ENCODE measurements at places on chromosomes 16 and 17.

- no peak for DNase-seq
Observed at GRCh38 chr17:49787884-49788477, 500 bp upstream of the KAT7 start.

DNA sequence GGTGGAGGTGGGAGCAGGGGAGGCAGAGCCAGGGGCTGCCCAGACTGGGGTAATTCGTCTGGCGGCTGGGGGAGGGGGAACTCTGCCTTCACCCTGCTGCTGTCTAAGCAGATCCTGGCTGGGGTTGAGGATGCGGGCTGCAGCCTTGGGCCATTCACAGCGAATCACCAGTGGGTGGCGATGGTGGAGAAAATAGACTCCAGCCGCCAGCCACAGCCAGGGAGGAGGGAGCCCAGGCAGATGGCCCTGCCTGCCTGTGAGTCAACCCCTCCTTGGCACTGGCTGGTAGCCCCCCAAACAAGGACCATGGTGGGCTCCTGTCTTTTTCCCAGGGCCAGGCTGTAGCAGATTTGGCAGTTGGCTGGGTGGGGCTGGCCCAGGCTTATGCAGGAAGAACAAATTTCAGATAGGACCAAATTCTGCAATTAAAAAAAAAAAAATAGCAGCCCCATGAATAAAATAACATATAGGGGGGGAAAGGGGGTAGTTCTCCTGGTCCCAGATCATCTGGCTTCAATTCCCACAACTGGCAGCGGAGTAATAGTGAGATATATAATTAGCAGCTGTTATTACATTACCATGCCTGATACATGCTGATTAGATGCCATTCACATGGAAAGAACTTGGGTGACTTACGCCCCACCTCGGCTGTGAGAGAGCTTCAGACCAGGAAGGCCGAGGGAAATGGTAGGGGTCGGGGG is 41.5 kb upstream of the CDH5 start:
- DNase-seq = peak; percentile 49

DNA sequence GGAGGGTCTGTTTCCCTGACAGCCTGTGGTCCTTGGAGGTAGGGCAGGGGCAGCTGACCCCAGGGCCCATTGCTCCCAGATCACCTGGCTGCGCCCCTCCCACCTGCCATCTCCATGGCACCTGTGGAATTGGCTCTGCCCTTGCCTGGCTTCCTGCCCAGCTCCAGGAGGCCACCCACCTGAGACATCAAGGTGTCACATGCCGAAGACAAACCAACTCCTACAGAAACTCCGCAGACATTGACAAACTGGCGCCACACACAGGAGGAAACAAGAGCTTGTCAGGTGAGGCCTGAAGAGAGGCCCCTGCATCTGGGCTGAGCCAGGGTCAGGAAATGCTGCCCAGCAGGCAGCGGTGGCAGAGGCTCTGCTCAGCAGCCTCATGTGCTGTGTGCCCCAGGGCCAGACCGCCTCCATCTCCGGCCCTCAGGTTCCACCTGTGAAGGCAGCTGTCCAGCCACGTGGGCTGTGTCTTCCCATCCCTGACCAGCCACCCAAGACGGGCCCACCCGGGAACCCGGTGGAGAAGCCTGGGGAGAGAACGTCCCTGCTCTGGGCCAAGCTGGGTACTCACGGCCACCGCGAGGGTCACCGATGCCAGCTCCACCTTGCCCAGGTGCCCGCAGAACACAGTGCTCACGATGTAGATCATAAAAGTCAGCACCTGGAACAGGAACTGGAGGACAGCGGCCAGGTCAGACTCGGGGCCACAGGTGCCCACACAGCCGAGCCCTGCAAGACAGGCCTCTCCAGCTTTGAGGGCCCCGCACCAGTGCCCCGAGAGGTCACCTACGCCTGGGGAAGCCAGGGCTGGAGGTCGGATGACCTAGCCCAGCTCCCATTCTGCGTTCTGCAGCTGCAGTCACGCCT is 1.6 kb downstream of the SLC47A2 start:
- DNase-seq = no peak

DNA sequence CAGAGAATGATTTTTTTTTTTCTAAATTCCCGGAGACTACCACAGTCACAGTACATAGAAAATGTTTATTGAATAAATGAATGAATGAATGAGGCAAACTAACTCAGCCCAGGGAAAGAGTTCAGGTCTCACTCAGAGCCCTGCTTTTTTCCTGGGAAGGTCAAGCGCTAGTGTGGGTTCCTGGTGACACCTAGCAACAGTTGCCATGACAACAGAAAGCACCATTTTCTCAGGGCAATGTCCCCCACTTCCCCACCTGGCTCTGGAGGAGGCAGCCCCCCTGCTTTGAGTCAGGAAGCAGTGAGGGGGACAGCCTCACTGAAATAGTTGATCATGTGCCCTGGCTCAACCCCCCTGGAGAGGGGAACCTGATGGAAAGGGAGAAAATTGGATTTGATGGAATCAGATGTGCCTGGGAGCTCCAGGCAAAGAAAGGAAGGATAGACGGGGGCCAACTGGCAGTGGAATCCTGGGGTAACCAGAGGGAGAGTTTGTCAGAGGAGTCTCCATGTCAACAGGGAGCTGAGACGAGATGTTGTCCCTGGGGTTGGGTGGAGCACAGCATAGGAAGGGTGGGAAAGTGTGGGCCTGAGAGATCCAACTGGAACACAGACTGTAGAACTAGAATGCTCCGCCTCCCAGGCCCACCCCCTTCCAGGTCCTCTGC is 242.2 kb upstream of the CCL2 start:
- DNase-seq = no peak

GRCh38 chr17:43860077-43860725 is 13.2 kb downstream of the CD300LG start:
- DNase-seq = no peak

GRCh38 chr17:65459677-65460347 is 101.6 kb downstream of the AXIN2 start:
- no peak for DNase-seq

Measured in hematopoietic multipotent progenitor cell treated with erythropoietin and hydrocortisone succinate and interleukin-3 and kit ligand, for 4 days (in vitro differentiated cells).